H9 (cell line): ENCODE measurements at places on chromosomes 13 and 19. TPM values are rescaled to one million over a fixed set of nuclear protein-coding genes. Genes with fewer than 3 reads are reported as not detected.
A peak's percentile ranks its signal among the peaks of the same experiment; 100 is the strongest.

Gene DPF1
- total RNA-seq, result 12.0 and 13.1 TPM in 2 replicates

Gene MAG
- total RNA-seq, result 0.13 TPM in 1 of 2 replicates, not detected in the other

Gene NEK5
- total RNA-seq, result 0.26 TPM in 1 of 2 replicates, not detected in the other

Gene ELAVL3
- total RNA-seq, result 1.2 and 1.4 TPM in 2 replicates

DNA sequence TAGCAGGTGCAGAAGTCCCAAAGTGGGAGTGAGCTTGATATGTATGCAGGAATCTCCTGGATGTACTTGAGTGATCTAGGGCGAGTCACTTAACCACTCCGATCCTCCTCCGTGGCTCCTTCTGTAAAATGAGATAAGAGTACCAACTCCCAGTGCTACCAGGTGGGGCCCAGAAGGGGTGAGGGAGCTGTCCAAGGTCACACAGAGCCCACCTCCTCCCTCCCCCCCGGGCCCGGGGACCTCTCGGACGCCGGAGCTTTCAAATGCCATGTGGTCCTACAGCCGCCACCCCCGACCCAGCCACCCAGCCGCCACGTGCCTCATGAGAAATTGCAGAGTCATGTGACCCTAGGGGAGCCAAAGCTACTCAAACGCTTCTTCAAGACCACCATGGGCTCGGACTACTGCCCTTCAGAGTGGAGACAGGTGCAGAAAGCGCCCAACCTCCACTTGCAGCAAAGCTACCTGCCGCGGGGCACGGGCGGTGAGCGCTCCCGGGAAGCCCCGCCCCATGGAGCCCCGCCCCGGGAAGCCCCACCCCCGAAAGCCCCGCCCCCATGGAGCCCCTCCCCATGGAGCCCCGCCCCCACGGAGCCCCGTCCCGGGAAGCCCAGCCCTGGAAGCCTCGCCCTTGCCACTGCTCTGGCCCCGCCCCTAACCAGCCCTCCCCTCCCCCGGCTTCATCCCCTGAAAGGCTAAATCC lies 10.1 kb upstream of the ZNF358 start:
- peak overlapping the region; percentile 74 for H3K4me3 ChIP-seq
- DNase-seq, result no peak
- no peaks in the 10 kb centered on the region for H3K36me3 ChIP-seq

- H3K27me3 ChIP-seq, result no peaks in the 10 kb centered on the region
- H3K36me3 ChIP-seq, result peaks cover 54% of the 10 kb centered on the region
- H3K27ac ChIP-seq, result no peak overlapping the region
- H3K4me3 ChIP-seq, result no peak overlapping the region
Measured at GRCh38 chr19:46391296-46392251, 21.8 kb downstream of the CCDC8 start.

DNA sequence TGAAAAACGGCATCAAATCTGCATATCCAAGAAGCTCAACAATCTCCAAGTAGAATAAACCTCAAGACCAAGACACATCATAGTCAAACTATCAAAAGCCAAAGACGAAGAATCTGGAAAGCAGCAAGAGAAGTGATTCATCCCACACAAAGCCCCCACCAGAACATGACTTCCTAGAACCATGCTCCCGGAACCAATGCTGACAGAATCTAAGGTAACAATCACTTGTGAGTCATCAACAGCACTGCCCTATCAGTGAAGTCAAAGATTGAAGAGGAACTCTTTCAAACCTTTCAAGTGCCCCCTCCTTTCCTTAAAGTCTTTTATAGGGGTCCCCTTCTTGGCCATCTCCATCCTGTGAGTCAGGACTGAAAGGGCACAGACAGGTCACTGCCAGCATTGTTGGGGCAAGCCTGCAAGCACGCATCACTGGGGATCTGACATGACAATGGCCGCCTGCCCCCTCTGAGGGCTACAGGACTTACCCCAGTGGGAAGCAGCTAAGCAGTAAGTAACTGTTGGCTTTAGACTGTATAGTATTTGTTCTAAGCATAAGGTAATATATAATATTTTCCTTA lies at the start of gene CCDC70:
Gene CCDC70, plus strand, starts transcription at position 247 of the 578 bp plus-strand sequence. CDS start 3,443 bp downstream, outside the sequence.
- H3K36me3 ChIP-seq, result no peaks in the 10 kb centered on the region
- H3K27me3 ChIP-seq, result no peaks in the 10 kb centered on the region
- H3K4me3 ChIP-seq, result no peak within 1 kb of the TSS
- H3K4me1 ChIP-seq, result no peaks in the 10 kb centered on the region
- DNase-seq, result no peak

- H3K36me3 ChIP-seq, result peaks cover 8% of the 10 kb centered on the region
- no peaks in the 10 kb centered on the region; the same call in 1 of the 2 replicates for H3K4me1 ChIP-seq
- H3K4me3 ChIP-seq, result no peak overlapping the region
- no peak for DNase-seq
Measured at GRCh38 chr13:79404985-79405384, 1.1 kb downstream of the RBM26 start.

- H3K27ac ChIP-seq, result no peak overlapping the region
- no peak for DNase-seq
- H3K36me3 ChIP-seq, result peaks cover 26% of the 10 kb centered on the region
- H3K27me3 ChIP-seq, result no peaks in the 10 kb centered on the region
- H3K4me3 ChIP-seq, result peak overlapping the region; percentile 82
Measured at GRCh38 chr19:1237027-1237659, 662 bp downstream of the CBARP start.
